ENCODE measurements at places on chromosomes 2 and 18.

GRCh38 chr18:51153659-51154371, 43.7 kb downstream of the MEX3C start:
- no peak for DNase-seq

- no peak for DNase-seq
These were observed 136.6 kb upstream of the ASB18 start for GRCh38 chr2:236400594-236401360.

DNA sequence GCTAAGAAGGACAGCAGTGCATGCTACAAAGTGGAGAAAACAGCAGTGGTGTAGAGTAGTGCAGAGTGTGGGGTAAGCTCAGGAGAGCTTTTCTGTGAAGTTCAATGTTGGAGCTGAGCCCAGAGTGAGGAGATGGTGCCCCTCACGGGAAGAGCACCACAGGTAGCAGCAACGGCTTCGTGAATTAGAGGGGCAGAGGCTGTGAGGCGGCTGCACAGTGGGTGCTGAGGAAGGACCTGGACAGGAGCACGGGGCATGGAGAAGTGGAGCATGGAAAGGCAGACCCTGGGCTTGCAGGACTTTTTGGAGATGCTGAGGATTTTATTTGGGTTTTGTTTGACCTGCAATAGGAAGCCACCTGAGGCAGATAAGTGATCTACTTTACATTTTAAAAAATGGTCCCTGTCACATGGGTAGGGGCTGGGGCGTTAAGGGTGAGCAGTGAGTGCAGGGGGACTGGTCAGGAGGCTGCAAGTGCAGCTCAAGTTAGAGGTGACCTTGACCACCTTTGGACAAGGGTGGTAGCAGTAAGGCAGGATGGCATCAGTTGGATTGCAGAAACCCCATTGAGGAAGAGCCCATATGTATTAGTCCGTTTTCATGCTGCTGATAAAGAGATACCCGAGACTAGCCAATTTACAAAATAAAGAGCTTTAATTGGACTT, 85.0 kb downstream of the MYCN start:
- DNase-seq = no peak

DNA sequence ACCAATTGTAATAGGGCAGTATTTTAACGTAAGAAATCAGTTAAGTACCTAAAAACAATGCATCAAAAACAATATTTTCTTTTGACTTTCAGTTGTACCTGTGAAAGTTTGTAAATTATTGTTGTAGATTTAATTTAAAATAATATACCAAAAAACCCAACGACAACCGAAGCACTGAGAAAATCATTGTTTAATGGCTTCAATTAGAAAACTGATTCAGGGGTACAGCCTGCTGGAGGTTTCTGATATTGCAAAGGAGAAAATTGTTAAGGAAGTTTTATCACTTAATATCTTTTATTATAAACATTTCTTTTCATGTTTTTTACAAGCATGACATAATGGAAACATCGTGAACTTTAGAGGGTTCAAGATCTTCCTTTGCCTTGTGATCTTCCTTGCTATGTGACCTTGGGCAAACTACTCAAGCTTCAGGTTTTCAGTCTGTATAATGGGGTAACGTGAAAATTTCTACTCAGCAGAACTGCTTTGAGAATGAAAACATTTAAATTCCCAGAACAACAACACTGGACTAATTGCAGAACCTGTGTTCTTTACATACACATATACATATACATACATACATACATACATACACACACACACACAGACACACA, 76.3 kb upstream of the GLS start:
- no peak for DNase-seq
